Activated CD4-positive, alpha-beta T cell treated with anti-CD3 and anti-CD28 coated beads, Interleukin-2, amount 10 ng/mL, durations not matched to agents 7 days and 5 days (primary cell): ENCODE measurements at places on chromosomes 5 and 9.
A peak's percentile ranks its signal among the peaks of the same experiment; 100 is the strongest.

DNA sequence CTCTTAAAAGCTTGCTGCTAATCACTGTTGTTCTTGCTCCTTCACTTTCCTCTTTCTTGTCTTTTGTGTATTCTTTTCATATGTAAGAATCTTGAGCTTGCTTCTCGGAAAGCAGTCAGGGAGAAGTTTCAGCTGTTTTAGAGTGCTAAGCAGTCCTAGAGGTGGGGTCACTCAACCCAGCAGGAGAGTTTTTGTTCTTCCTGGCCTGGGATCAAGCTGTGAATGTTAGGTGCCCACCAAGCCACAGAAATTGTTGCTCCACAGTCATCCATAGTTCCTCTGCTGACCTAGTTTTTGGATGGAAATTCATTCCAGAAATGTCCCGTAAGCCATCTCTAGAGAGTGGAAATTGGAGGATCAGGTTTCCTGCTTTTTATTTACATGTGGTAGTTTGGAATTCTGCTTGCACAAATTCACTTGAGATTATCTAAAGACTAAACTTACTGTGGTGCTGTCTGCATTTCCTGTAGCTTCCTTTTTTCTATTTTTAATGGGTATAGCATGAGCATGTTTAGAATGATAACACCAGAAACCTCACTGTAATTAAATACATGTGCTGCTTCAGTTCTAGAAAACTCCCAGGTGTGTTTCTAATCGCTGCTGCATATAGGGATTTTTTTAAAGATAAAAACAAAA lies 108.7 kb downstream of the MAST4 start:
- DNase-seq: no peak

DNA sequence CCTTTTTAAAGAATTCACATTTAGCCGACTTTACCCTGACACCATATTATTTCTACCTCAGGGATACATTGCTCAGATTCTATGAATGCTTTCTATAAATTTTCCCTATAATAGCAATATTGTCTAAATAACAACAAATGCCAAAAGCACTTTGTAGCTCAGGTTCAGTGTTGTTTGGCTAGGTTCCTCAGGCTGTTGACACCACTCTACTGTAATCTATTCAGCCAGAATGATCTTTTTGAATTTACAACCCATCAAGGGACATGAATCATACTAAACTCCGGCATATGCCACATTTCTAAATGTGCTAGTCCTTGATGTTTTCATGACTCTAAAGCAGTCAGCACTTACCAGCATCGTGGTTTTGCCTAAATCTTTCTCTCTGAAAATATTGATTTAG lies 641.5 kb upstream of the CDH10 start:
- no peak for DNase-seq

DNA sequence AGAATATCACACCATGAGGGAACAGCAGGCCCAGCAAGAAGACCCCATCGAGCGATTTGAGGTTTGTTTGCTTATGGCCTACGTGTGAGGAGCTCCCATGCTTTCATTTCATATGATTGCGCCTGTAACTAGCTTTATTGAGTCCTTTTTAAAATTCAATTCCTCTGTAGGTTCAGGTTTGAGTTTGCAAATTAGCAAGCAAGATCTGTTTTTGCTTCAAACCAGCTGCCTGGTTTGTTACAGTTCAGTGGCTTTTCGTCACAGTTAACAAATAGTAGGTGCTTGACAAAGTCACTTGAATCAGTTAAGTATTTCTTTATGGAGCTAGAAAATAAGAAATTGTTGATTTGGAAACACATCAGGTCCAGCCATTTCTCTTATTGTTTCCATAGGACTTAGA lies 56.3 kb downstream of the GPR21 start:
- no peak for DNase-seq

GRCh38 chr5:54944364-54944763 lies 41.0 kb downstream of the ESM1 start:
- DNase-seq: peak; percentile 60

GRCh38 chr9:135015565-135015964 lies 71.9 kb upstream of the OLFM1 start:
- no peak for DNase-seq

- no peak for DNase-seq
Measured at GRCh38 chr5:154479944-154480750, 2.1 kb upstream of the HAND1 start.

DNA sequence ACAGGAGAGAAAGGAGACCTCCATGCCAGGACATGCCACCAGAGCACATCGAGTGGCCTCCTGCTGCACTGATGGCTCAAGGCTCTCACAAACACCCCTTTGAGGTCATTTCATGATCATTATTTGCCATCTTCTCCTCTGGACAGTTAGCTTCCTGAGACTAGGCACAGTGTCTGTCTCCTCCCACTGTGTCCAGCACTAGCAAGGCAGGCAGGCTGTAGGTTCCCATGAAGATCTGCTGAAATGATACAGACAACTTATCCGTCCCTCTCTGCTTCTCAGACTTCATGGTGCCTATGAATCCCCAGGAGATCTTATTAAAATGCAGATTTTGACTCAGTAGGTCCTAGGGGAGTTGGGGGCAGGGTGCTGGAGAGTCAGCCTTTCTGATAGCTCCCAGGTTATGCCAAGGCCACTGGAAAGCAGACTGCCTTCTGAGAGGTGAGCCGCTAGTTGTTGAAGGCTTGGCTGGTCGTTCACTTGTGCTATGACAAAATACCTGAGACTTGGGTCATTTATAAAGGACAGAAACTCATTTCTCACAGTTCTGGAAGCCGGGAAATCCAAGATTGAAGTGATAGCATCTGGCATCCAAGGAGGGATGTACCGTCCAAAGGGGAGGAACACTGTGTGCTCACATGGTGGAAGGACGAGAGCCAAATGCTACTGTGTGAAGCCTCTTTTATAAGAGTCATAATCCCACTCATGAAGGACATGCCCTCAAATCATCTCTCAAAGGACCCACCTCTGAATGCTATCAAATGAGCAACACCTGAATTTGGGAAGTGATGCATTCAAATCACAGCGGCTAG lies 183.4 kb downstream of the SPOCK1 start:
- DNase-seq: no peak

DNA sequence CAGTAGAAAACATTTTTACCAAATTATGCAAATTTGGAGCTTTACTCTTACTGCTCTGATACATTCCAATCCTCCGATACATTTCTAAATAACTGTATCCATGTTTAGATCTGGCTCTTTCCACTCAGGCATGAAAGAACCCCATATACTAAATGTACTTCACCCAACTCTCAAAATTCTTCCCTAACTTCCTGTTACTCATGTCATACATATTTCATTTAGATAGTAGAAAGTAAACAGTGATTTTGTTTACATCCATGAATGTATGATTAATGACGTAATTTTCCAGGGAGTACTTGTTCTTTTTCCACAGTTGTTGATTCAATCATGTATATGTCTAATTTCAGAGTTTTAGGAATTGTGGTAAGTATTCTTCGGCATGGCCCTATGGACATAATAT lies 1426.5 kb upstream of the C9orf72 start:
- no peak for DNase-seq

DNA sequence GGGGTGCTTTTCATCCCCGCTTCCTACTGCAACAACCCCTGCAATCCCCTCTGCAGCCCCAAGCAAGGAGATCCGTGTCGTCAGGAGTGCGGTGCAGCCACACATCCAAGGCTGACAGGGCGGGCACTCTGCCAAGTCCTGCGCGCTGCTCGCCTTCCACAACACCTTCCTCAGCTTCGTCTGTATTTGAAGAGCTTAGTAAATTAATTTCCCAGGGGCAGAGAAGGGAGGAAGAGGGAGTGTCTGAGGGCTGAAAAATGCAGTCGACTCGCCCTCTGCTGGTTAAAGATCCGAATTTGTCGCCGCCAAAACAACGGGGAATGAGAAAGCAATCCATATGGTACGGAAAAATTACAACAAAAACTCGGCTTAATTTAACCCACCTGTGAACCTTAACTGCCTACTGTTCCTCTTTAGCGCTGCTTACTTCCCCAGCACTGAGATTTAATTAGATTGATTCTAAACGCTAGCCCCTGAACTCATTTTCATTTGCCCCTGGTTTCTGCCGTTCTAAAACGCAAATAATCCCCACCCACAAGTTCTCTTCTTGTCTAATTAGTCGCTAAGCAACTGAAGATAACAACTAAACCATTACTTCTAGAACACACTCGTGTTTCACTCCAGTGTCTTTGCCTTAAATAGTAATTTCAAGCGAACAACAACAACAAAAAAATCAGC lies 10.9 kb upstream of the PCDHB1 start:
- DNase-seq: no peak

- DNase-seq: no peak
Measured at GRCh38 chr9:91073811-91074771, 272.5 kb downstream of the SYK start.

DNA sequence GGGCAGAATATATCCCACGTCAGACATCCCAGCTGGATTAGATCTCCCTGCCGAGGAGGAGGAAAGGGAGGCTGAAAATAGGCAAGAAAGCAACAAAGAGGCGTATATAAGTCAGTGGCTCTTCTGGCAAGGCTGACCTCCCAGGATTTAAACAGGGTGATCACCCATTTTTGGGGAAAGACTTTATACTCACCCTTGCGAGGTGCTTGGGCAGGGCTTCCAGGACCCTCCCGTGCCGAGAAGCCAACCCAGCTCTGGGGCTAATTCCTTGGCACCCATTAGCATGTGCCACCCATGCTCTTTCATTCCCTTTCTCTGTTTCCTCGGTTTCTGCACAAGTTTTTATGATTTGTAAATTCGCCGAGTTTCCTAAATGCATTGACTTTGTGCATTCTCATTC lies 230.2 kb upstream of the IRX2 start:
- DNase-seq: no peak

GRCh38 chr9:26723486-26723885 lies 169.1 kb downstream of the CAAP1 start:
- peak; percentile 8 for DNase-seq

DNA sequence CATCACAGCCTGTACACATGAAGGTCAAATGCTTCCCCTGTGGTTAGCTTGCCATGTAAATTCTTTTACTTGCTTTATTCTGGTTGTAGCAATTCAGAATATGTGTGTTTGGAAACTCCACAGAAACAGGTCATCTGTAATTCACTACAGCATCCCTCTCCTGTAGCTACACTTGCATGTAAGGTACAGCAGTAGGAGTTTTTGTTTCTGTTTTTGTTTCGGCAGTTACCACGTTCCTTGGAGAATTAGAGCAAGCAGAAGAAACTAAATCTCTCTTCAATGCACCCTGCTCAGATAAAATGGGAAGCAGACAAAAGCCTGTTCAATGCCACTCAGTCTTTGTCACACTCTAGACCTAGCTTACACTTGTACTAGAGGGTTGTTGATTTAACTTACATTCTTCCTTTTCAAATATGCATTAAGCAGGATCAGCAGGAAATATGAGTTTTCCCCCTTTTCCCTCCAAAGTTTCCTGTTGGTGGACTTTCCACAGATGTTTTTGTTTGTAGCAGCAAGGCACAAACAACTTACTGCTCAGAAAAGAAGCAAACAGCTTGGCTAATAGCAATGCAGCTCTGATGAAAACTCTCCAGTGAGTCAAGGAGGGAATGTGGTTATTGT lies 80.9 kb downstream of the YIPF5 start:
- no peak for DNase-seq

- DNase-seq: no peak
Measured at GRCh38 chr5:3180636-3181035, 415.0 kb upstream of the IRX1 start.

- DNase-seq: no peak
Measured at GRCh38 chr9:105204416-105204815, 40.0 kb upstream of the SLC44A1 start.

DNA sequence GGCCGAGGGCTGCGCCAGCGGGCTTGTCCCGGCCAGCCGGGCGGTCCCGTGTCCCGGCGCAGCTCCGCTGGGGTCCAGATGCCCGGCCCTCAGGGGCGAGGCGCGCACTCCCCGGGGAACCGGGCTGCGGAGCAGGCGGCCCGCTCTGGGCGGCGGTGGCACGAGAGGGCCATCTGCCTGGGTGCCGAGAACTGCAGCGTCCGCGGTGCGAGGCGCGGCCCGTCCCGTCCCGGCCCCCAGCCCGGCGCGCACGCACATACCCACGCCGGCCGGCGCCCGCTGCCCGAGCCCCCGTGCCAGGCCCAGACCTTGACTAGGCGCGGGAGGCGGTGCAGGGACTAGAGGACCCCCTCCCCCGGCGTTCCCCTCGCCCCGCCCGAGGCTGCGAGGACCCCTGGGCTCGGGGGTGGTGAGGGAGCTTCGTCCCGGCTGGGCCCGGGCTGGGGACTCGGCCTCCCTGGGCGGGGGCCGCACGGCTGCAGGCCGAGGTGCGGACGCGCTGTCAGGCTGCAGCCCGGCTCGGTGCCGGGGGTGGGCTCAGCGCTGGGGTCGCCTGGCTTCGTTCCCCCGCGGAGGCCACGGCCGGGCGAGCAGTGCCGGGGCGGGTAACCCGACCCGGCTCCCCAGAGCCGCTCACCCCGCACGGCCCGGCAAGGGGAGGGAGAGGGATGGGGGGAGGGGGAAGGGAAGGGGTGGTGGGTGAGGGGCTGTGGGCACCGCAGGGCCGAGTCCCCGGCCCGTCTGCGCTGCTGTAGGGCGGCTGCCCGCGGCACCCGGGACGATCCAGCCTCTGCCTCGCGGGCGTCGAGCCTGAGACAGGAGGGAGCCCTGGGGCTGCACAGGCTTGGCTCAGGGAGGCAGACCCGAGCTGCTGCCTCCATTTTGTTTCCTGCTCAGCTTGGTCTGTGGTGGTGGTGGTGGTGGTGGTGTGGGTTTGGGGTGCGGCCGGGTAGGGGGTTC lies 1.2 kb upstream of the NSD1 start:
- peak; percentile 45 for DNase-seq

DNA sequence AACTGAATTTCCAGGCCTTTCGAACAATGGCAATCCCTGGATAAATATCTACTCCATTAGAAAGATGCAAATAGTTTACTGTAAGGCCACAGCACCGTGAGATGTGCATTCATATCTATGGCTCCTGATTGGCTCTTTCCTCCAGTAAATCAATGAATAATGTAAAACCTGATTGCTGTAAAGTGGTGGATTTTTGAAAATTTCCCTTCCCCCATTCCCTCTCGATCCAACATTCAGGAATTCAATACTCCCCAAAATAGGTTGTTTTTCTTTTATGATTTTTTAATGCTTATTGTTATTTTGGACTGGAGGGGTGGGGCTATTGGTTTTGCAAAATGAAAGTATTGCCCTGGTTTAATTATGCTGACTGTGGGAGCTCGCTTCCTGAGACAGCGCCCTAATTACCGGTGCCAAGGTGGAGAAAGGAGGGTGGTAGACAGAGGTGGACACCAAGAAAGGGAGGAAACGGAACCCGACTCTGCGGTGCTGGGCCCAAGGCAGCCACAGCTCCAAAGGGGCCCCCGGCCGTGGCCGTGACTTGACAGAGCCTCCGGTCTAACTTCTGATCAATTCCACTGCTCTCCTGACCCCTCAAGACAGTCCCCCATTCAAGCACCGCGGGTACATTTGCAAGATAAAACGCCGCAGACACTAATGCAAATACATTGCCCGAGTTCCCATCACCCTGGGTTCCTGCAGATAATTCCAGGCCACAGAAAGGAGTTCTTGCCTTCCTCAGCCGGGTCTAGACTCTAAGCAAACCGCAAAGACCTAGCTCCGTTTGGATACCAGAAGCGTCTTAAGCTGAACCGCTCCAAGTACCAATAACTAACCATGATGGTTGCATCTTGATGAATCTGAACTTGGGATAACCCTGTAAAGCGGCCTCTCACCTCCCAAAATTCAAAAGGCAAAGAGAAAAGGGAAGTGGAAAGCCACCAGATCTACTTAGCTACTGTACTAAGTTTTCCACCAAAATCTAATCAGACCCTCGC lies 211.2 kb downstream of the MEF2C start:
- no peak for DNase-seq
